ENCODE measurements at places on chromosomes 7 and 10. TPM values are rescaled to one million over a fixed set of nuclear protein-coding genes. Genes with fewer than 3 reads are reported as not detected.

Gene LIPJ
- total RNA-seq: 0.39 TPM

Gene CALY
- total RNA-seq: not detected

GRCh38 chr7:139453673-139454321 lies 29.7 kb downstream of the KLRG2 start:
- DNase-seq: no peak

GRCh38 chr7:50693455-50694130 lies 89.1 kb downstream of the GRB10 start:
- no peak for DNase-seq

DNA sequence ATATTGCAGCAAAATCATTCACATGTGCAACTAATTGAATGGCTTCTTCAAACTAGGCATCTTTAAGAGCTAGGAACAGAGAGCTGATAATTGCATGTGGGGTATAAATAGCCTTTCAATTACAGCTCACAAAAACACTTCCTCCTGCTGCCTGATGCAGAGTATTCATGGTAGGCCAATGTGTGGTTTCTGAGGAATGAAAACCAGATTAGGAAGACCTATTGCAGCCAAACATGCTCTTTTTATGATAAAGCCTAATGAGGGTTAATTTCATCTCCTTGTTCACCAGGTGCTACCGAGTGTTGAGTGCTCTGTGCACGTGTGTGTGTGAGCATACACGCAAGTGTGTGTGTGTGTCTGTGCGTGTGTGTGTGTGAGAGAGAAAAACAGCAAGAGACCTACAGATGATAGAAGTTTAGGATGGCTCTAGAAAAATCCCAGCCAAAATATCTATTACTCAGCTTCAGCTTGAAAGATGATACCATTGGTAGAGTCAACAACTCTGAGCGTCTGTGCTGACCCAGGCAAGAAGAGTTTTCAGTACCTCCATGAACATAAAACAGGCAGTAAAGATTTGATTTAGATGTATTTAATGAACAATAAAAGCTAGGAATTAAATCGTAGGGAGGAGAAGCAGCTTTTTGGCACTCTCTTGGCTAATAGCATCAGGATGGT lies 448.5 kb upstream of the ANKRD30A start:
- no peak for DNase-seq

GRCh38 chr10:116286626-116287200 lies 13.7 kb upstream of the GFRA1 start:
- no peak for DNase-seq

- no peak for DNase-seq
These were observed 572.1 kb downstream of the SORCS1 start for GRCh38 chr10:106592396-106592795.

Data from ureter (tissue), 1 donor.